ENCODE measurements at places on chromosomes 12 and 14.

GRCh38 chr14:66365388-66365787, 120.8 kb upstream of the CCDC196 start:
- DNase-seq: no peak

DNA sequence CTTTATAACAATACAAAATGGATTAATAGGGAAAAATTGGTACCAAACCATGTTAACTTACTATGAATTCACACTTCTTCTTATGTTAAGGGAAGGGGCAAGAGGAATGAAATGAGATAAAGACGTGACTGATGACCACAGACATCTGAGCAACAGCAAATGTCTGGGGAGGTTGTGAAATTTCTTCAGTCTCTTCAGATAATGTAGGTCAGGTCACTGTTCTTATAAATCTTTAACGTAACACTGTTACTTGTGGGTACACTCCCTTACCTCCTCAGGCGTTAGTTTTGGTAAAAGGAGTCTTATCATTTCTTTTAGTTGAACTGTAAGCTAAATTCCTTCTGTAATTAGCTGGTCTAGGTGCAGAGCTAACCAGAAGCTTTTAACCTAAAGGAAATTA, 405.0 kb upstream of the LRFN5 start:
- no peak for DNase-seq

DNA sequence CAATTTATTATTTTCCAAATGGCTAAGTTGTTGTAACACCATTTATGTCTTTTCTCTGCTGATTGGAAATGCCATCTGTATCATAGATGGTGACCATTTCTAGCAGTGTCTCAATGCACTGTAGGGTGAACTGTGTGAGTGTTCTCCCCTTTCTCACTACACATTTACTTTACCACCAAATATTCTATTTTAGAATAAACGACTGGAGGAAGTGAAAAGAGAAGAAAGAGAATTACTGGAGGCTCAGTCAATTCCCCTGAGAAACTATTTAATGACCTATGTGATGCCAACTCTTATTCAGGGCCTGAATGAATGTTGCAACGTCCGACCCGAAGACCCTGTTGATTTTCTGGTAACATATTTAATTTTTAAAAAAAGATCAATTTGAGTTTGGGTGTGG, 15.5 kb upstream of the PAPOLA start:
- DNase-seq: no peak

DNA sequence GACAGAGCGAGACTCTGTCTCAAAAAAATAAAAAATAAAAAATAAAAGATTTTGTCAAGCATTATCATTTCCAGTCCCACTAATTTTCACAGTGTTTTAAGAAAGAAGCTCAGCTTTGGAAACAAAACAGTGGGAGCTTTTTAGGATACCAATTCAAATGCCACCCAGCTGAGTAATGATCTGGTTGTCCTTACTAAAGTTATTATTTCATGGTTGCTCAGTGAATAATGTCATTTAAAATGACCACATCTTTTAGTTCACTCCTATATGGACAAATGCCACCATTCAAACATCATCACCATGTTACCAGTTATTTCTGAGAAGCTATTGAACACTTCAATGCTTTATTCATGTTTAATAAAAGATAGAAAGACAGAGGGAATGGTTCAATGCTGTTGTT, 365.0 kb downstream of the CCER1 start:
- no peak for DNase-seq

GRCh38 chr14:50656776-50657175, 11.3 kb downstream of the SAV1 start:
- DNase-seq: no peak

DNA sequence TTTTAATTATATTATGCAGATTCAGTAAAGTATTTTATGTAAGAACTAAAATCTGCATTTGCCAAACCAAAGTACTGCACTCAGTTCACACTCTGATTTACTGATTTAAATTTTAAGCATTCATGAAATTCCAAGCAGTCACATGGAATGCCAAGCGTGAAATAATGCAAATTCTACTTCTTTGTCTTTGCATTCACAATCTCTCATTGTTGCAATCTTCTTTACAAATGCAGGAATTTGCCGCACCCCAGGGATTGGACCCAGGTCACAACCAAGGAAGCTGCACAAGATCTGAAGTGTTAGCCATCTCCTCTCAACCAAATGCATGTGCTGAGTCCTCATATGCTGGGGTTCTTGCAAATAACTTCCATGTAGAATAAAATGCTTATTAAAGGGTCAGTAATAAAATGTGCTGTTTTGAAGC, 71.9 kb downstream of the TUNAR start:
- no peak for DNase-seq

DNA sequence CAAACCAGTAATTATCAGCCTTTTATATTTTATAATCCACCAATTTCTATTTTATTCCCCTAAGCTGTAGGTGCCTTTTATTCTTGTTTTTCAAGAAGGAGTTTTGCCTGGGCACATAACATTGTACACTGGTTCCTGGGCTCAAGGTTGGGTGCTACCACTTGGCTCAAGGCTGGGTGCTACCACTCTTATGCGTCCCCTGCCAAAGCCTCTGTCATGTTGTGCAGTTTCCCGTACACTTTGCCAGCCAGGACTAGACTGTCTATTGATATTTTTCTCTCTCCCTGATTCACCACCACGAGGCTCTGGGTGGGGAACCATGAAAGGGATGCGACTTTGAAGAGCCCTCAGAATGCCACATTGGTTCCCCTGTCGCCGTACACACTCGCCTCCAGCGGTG, 52.5 kb upstream of the VASH1 start:
- no peak for DNase-seq

DNA sequence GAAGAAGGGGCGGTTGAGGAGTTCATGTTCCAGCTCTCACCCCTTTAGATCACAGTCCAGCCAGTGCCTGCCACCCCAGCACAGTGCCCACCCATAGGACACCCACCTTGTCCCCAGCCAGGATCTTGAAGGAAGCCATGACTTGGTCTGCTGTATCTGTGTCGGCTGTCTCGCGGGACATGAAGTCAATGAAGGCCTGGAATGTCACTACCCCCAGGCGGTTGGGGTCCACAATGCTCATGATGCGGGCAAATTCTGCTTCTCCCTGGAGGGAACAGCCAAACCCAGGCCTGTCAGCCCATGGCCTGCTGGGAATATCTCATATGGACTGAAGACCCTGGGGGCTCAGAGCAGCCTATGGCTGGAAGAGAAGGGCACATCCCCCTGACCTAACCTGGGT, 84.1 kb upstream of the ZFP36L1 start:
- DNase-seq: no peak

Measured in hindlimb muscle (tissue), 1 donor.